Keratinocyte (primary cell): ENCODE measurements at places on chromosomes 2 and 18.

DNA sequence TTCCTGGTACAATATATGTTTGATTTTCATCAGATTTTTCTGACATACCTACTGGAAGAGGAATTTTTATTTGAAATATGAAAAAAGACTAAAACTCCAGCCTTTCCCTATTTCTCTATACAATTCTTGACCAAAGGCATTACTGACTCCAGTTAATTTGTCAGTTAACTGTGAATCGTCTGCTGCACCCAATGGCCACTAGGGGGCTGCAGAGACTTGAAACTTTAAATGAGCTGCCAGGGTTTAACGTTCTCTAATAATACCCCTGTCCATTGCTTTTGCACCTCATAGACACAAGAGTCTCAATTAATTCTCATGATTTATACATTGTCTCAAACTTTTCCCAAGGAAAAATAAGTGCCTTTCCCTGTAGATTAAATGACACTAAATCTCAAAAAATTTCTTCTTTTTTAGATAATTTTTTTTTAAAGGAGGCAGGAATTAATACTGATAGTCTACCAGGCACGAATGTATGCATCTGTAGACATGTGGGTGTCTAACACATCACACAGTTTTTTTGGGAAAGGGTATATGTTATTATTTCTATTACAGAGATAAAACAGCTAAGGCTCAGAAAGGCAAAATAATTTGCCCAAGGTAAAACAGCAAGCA is 1.8 kb upstream of the ALK start:
- DNase-seq = peak; percentile 9

DNA sequence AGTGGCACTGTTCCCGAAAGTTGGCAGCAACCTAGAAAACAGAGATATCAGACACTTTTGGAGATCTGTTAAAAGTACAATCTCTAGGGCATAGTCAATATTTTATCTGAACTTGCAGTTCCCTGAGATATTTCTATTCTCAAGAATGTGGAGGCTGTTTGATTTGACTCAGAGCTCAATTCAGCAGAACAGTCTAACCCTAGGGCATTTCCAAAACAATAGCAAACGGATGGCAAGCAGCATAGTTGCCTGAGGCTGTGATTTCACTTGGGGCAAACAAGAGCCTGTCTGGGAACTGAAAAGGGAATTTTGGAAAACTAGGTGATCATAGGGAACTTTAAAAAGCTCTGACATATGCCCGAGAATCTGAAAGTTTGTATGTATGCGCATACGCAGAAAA is 772.8 kb upstream of the LRRTM1 start:
- DNase-seq = no peak

GRCh38 chr2:63977904-63978303 is 41.3 kb downstream of the VPS54 start:
- no peak for DNase-seq

DNA sequence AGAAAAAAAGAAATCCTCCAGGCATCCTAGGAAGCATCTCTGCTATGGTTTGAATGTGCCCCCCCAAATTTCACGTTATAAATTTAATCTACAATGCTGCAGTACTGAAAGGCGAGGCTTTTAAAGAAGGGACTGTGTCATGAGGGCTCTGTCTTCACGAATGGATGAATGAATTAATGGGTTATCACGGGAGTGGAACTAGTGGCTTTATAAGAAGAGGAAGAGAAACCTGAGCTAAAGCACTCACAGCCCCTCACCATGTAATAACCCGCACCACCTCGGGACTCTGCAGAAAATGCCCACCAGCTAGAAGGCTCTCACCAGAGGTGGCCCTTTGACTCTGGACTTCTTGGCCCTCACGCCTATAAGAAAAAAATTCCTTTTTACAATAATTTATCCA is 27.6 kb downstream of the RNU4ATAC start:
- no peak for DNase-seq

DNA sequence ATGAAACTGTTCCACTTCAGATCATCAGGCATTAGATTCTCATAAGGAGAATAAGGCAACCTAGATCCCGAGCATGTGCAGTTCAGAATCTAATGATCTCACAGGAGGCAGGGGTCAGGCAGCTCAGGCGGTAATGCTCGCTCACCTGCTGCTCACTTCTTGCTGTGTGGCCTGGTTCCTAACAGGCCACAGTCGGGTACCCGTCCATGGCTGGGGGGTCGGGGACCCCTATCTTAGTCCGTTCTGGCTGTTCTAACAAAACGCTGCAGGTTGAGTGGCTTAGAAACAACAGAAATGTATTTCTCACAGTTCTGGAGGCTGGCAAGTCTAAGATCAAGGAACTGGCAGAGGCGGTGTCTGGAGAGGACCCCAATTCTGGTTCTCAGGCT is 79.2 kb downstream of the ASB1 start:
- no peak for DNase-seq

GRCh38 chr2:1550658-1551316 is 137.5 kb downstream of the TPO start:
- DNase-seq = no peak

DNA sequence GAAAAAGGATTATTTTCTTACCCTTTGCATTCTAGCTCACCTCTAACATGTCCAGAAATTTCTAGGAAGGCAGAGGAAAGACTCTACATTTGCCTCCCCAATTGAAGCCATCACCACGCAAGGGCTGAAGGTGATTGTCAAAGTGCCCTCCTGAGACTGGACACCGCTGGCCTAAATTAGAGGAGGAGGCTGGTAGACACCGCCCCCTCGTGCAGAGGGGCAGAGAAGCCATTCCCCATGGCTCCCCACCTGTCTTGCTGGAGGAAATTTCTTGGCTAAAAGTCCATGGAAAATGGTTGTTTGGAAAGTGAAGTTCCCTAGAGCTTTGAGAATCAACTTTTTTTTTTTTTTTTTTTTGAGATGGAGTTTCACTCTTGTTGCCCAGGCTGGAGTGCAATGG is 31.3 kb upstream of the CREB1 start:
- DNase-seq = no peak

DNA sequence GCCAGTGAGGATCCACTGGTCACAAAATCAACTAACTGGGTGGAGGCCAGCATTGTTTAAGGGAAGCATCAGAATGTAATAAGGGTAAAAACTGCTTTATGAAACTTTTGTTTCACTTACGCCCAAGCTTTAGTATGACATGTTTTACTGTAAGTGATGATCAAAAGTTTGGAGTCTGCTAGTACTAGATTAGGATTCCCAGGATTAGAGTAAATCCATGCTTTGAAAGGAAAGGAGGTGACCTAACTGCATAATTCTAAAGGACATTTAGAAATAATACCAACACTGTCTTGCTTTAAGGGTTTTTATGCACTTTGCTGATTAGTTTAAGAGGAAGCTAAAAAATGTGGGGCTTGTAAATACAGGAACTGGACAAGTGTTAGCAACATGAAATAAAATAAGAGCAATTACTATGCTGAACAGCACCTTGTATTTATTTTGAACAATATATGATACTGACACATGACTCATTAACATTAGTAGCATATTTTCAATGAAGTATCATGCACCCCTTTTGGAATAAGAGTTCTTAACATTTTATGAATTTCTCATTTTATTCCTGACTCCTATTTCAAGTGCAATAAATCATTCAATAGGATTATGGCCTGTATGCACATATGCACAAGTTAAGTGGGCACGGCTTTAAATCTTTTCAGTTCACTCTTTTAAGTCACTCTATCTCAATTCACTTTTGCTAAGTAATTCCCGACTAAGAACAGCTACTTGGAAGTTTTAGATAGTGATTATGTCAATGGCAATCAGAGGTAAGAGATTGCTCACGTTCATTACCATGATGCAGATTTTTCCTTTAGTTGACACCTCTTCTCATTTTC is 62.5 kb downstream of the STK39 start:
- peak; percentile 25 for DNase-seq

DNA sequence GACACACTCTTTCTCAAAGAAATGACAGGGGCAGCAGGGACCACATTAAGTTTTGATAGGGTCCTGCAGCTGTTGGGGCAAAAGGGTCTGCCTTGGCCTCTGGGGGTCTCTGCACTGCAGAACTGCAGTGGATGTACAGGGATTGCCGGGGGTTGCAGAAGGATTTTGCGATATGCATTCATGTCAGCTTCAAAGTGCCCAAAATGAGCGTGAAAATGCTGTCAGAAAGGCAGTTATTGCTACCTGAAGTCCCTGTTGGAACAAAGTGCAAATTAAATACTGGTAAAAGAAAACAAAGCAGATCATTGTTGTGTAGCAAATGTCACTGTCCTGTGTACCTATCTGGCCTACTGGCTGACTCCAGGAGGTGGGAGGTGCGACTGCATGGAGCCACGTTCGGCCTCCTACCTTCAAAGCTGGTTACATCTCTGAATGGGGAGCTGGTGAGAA is 78.8 kb upstream of the MAP4K3 start:
- no peak for DNase-seq

GRCh38 chr2:135636982-135637381 is 104.7 kb upstream of the UBXN4 start:
- no peak for DNase-seq

- peak; percentile 92 for DNase-seq
These were observed 43.4 kb downstream of the MYL12B start for GRCh38 chr18:3305354-3305762.

GRCh38 chr2:168178520-168179324 is 68.7 kb downstream of the STK39 start:
- DNase-seq = no peak

GRCh38 chr2:224449212-224450147 is 47.6 kb upstream of the FAM124B start:
- no peak for DNase-seq

DNA sequence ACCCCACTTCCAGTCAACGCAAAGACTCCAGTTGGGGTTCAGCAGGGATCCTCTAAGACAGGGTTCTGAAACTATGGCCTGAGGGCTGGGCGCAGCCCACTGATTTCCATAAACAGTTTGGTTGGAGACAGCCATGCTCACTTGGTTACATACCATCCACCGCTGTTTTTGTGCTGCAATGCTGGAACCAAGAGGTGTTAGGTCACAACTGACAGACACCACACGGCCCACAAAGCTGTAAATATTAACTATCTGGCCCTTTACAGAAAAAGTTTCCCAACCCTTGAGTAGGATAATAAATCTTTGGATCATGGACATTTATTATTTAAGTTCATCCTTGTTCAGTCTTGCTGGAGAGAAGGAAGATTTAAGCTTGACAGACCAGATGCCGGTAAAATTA is 8.4 kb upstream of the CD226 start:
- DNase-seq = no peak

DNA sequence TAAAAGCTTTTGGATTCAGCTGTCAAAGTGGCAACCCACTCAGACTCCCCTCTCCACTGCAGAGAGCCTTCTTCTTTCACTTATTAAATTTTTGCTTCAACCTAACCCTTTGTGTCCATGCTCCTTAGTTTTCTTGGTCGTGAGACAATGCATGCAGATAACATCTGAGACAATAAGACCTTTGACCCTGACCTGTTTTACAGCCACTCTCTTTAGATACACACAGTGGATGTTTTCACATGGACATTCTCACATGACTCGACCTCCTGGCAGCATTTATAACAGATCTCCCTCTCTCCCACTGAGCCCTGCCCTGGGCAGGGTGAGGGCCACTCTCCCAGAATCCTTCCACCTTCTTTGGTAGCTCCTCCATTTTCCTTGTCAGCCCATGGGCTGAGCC is 30.4 kb upstream of the IL36G start:
- DNase-seq = no peak

GRCh38 chr2:99636144-99637034 is 146.6 kb upstream of the REV1 start:
- DNase-seq = no peak

DNA sequence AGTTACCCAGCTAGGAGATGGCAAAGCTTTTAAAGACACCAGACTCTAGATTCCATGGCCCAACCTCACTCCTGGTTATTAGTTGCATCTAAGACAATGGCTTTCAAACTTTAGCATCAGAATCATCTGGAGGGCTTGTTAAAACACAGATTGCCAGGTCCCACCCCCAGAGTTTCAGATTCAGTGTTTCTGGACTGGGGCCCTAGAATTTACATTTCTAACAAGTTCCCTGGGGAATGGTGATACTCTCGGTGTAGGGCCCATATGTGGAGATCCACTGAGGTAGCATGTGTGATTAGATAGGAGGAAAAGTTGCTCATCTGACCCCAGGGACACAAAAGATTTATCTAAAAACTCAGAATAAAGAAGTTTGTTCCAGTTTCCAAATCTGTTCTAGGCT is 14.5 kb upstream of the TTR start:
- no peak for DNase-seq

DNA sequence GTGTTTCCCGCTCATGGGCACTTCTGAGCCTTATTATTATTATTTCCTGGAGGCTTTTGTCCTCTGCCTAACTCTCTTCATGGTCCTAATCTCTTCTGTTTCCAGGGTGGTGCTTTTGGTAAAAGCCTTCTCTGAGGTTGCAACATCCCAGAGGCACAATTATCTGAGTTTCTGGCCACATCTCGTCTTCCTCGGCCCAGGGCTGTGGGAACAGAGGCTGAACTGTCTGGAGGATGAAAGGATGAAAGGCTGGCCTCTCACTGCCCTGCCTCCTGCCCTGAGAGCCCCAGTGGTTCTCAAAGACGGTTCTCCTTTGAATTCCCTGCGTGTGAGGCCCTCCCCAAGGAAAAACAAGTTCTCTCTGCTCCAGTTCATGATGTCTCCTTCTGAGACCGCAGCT is 13.8 kb downstream of the GYPC start:
- DNase-seq = no peak

- no peak for DNase-seq
These were observed 8.0 kb upstream of the ACYP2 start for GRCh38 chr2:54107455-54107764.

DNA sequence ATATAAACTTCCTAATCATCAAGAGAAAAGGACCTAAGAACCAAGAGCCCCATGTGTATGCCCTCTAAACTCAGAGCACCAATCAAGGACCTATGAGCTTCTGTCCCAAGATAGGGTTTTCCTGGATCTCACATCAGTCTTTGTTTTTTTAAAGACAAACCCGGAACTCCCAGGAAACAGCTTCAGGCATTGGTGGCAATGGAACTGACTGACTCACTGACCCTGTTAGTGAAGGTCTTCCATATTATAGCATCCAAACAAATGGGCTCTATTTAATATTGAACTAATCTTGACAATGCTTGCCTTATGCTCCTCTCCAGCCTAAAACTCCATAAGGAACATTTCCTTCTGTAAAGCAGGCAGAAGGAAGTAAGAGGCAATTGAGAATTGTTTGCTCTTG is 63.5 kb upstream of the RPE start:
- no peak for DNase-seq

DNA sequence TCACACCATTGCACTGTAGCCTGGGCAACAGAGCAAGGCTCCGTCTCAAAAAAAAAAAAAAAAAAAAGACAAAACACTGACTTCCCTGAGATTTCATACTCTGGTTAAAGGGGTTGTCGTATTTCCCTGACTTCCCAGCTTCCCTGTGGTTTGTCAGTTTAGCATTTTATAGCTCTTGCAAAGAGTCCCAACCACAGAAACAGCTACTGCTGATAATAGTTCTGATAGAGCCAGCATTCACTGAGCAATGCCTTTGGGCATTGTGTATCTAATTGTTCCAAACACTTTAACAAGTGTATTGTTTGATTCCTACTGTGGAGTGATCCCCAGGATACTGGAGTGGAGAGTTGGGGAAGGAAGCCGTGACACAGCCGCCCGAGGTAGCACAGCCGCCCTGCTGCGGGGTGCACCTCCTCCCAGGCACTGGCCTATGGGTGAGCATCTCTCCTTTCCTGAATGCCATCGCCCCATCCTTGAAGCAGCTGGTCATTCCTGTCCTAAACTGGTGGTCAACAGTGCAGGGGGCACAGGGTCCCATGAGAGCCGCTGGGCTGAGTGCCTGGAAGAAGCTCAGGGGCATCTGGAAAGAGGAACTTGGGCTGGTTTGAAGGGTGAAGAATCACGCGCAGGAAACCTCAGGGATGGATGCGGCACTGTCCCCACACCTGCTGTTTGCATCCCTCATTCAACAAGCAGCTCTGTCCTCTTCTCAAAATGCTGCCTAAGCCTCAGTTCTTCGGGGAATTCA is 81.0 kb upstream of the TMEM18 start:
- DNase-seq = no peak

- no peak for DNase-seq
These were observed 656.0 kb upstream of the SALL3 start for GRCh38 chr18:78323453-78324197.
